Hematopoietic multipotent progenitor cell treated with erythropoietin and hydrocortisone succinate and interleukin-3 and kit ligand, for 4 days (in vitro differentiated cells): ENCODE measurements at places on chromosomes 2 and 18.

DNA sequence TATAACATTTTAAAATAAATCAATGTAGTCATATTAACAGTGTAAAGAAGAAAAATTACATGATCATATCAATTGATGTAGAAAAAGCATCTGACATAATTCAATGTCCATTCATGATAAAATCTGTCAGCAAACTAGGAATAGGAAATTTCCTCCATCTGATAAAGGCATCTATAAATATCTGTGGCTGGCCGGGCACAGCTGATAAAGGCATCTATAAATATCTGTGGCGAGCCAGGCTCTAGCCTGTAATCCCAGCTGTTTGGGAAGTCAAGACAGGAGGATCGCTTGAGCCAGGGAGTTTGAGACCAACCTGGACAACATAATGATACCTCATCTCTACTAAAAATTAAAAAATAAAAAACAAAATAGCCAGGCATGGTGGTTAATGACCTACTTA is 18.1 kb upstream of the RANBP2 start:
- DNase-seq: peak; percentile 9

GRCh38 chr2:238097988-238098871 is 1.9 kb upstream of the ESPNL start:
- DNase-seq: peak; percentile 88

DNA sequence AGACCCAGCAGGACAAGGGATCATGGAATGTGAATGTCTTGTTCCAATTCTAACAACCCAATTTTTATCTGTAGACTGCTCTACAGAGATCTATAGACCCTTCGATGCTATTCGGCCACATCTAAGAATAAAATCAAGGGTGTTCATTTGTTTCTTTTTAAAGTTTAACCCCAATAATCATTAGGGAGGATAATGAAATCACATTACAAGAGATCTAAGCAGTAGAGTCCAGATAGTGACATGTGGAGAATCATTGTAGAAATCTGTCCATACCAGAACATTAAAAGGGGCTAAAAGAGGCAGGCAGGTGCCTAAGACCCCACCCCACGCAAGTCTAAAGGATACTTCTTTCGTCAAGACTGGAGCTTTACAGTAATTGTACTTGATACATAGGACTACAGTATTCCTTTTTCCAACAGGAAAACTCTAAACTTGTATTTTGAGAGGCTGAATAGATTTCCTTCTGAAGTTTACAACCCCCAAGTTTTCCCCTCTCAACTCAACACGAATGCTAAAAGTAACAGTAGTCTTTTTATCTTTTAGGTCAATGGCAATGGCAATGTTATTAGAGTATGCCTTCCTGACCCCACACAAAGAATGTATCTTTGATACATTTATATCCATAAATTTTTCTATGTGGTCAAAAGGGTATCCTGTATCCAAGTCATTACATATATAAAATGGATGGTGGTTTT is 183.7 kb downstream of the TCF4 start:
- DNase-seq: no peak

- DNase-seq: no peak
Measured at GRCh38 chr2:239078128-239078924, 230.4 kb downstream of the TWIST2 start.

- no peak for DNase-seq
Measured at GRCh38 chr2:62412347-62412742, 93.7 kb downstream of the TMEM17 start.

DNA sequence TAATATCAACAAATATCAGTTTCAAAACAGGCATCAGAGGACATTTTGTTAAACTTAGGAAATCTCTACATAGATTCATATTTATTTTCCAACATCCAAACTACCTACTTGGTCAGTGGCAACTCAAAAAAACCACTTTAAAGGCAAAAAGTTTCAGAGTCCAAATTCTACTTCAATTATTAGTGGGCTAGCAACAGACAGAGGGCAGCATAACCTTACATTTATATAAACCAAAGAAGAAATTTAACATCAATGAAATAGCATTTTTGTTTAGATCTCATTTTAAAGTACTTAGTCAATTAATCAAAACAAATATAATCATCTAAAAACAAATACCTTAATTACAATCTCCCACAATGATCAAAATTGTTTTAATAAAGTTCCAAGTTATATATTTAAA is 33.3 kb downstream of the RTTN start:
- peak; percentile 42 for DNase-seq

DNA sequence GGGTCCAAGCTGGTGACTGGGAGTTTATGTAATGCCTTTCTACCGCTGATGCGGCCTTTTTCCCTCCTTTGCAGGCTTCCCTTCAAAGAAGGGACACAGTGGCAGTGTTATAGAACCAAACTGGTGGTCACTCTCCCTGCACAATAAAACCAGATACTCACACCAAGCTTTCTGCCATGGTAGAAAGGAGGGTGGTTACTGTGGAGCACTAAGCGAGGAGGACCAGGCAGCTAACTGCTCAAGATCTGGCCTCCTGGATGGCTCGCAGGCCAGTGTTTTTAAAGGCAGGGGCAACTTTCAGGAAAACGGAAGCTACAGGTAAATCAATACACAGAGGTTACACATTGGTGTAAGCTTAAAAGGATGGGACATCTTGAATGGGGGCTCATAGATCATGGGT is 89.4 kb downstream of the BIN1 start:
- DNase-seq: no peak

DNA sequence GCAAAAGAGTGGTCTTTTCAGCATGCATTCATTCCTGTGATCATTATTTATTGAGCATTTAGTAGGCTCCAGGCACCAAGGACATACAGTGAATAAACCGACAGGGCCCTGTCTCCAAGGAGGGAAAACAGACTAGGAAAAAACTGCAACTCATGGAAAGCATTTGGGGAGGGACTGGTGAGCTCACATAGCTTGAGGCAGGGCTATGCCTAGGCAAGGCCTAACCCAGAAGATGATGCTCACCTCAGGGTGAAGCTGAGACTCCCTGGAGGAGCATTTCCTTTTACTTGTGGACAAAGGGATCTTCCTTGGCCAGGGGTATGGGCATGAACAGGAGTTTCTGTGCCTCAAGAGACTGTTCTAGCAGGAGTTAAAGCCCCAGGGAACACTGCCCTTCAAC is 3.9 kb downstream of the CXCR1 start:
- no peak for DNase-seq

DNA sequence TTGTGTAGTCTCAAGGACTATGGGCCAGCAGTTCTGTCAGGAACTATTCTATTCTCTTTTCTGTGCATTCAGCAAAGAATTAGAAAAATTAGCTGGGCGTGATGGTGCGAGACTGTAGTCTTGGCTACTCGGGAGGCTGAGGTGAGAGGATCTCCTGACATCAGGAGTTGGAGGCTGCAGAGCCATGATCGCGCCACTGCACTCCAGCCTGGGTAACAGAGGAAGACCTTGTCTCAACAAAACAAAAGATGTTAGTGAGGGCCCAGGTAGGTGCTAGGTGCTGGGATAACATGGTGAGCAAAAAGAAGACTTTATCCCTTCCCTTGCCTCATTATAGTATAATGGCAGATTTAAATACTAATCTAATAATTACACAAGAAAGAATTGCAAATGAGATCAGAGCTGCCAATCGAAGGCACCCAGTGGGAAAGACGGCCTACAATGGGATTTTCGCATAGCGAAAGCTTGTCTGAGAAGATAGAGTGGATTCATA is 447 bp upstream of the MRPL19 start:
- DNase-seq: no peak

DNA sequence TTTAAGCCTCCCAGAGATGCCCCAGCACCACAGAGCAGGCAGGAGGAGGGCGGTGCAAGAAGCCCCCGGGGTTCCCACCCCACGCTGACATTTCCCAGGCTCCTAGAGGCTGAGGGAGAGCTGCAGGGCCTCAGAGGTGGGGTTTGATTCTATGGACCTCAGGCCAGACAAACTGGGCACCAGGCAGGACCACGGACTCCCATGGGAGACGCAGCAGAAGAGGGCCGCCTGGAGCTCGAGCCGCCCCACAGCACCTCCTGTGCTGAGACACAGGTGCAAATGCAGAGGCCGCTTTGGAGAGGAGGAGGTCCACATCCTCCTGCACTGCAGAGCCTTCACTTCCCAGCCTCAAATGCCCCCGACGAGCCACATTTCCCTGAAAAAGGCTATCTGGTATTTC is 62.7 kb downstream of the PSMG2 start:
- no peak for DNase-seq

DNA sequence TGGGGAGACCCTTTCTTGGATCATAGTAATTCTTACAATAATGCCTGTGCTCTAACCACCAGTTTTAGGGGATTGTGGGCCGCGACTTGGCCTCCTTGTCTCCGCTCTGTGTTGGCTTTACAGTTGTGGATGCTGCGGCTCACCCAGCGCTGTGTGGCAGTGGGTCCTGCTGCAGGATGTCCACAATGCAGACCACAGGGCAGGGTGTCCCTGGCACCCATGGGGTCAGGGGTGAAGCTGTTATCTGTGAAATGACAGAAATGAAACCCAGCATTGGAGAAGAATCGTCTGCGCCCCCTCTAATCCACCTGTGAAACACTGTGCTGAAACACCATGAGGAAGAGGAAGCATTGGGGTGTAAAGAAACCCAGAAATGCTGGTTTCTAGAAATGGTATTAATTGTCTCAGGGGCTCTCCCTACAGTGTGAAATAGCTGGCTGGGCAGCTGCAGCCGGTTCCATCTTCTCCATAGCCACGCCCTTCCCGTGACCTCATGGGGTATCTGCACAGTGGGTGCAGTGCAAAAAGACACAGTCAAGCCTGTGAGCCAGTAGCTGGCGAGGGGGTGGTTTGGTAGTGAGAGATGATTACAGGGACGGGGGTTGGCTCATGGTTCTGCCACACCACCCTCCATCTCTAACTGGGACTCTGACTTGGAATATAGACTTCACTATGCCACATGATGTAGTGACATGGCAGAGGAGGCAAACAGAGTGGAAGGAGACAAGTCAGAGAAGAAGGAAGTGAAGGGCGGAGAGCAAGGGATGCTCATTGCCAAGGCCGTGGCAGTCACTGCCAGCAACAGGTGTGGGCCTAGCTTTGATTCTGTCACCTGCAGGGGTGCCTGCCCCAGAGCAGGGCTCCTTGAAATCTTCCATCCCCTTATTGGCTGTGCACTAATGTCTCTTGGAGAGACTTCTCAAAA is 16.2 kb downstream of the INPP4A start:
- DNase-seq: peak; percentile 80

DNA sequence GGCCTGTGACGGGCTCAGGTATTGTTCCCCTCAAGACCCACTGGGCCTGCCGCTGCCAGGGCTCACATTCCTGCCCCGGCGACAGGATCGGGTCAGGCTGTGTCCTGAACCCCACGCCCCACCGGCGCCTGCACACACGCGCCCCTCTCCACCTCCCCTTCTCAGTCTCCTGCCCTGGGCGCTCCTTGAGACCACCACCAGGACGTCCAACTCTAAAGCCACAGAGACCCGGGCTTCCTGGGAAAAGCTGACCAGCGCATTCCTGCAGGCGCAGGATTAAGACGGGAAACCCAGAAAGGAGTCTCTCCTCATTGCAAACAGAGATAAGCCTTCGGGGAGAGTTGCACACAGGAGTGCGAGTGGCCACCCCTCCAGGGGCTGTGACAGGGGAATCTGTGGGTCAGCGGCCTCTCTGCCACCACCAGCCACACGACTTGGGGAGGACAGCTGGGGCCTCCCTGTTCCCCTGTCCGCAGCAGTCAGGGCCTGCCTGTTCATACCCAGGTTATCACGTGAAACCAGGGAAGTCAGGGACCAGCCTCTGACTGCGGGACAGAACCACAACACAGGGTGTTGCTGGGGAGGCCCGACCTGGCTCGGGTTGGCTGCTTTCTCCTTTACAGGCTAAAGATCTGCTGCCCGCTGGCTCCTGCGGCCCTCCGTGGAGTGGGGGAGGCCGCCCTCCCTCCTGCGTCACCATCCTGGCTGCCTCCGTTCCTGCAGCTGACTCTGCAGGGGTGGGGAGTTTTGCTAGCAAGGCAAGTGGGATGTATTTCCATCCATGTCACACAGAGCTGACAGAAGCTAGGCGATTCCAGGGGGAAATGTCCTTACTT is 88.8 kb downstream of the ZCCHC2 start:
- peak; percentile 34 for DNase-seq

DNA sequence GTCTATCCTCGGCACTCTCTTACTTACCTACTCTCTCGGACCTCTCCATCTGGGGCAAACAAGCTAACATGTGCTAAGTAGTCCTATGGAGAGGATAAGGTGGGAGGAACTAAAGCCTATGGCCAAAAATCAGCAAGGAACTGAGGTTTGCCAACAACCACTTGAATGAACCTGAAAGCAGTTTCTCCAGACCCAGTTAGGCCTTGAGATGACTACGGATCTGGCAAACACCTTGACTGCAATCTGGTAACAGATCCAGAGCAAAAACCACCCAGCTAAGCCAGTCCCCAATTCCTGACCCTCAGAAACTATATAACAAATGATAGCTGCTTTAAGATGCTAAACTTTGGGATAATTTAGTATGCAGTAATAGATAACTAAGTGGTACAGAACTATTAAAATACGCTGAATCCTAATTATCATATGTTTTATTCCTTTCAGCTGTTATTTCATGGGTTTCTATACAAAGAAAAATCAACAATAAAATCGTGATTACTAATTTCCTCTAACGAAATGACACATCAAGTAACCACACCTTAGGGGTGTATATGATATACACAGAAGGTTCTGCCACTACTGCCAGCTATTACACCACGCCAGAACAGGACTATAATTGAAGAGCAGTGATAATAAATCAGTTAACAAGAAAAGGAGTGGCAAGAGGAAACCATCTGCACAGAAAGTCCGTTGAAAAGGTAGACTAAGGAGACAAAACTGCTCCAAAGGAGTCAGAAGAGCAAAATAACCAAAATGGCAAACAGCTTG is 3.2 kb downstream of the FARSB start:
- DNase-seq: peak; percentile 33

DNA sequence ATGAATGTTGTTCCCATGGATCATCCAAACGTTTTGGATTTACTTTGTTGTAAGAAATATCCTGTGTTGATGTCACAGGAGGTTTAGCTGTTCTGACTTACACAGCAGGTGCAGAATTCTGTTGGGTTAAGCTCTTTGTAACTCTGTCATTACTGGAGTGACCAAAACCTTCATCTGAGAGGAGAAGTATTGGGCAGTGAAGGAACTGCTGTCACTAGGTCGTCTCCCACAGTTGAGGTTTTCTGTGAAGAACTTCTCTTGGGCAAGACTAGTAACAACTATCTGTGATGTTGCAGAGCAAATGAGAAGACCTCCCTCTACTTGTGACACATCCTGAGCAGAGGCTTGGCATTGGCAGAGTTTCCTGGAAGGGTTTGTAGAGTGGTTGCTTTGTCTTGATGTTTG is 2.9 kb downstream of the SPTBN1 start:
- DNase-seq: peak; percentile 72

DNA sequence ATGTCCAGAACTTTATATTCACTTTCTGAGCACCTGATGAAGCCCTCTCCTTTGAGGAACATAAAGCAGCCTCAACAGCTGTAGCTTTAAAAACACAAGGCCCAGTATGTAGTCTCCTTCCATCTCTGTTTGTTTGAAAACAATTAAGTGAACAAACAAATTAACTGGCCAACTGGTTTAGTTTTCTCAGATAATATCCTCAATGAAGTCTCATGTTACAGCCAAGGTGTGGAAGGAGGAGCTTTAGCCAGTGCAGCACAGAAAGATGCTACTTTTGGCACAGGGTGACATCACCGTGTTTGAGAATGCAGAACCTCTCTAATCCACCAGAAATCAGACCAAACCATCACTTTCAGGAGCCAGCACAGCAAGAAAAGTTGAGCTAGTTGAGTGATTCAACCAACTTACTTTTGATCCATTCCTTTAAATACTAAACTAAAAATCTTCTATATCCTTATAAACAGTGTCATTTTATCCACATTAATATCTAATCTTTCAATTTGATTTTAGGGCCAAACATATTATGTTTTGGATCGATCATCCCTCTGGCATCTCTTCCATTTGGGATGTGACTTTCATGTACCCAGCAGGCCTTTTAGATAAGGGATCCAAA is 488.7 kb downstream of the ARHGAP15 start:
- no peak for DNase-seq
